ENCODE measurements at places on chromosomes 7 and 10.

DNA sequence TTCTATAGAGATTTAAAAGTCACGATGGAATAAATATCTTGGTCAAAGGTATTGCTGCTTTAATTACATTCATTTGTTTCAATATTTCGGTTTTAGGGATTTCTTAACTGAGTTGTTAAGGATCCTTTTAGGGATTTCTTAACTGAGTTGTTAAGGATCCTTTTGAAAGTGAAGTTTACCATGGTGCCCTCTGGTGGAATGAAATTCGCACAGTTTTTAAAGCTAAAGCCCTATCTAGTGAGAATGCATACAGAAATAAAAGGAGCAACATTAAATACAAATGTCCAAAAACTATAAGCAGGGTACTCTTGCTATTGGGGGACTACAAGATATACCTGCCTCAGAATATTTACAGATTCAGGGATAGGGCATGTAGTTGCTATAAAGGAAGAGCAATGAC, 193.7 kb downstream of the RNLS start:
- no peak overlapping the region for H3K27ac ChIP-seq
- no peaks in the 10 kb centered on the region for H3K27me3 ChIP-seq
- H3K4me3 ChIP-seq, result no peak overlapping the region
- peaks cover 21% of the 10 kb centered on the region for H3K4me1 ChIP-seq

- H3K27ac ChIP-seq, result no peak overlapping the region
- DNase-seq, result no peak
- H3K4me3 ChIP-seq, result no peak overlapping the region
- H3K4me1 ChIP-seq, result peaks cover 7% of the 10 kb centered on the region
- no peaks in the 10 kb centered on the region for H3K27me3 ChIP-seq
- peaks cover 25% of the 10 kb centered on the region for H3K36me3 ChIP-seq
Measured at GRCh38 chr10:98242823-98243222, 25.2 kb downstream of the LOXL4 start.

GRCh38 chr7:134741907-134742635, 37.4 kb upstream of the CALD1 start:
- no peaks in the 10 kb centered on the region for H3K36me3 ChIP-seq
- no peak overlapping the region for H3K4me3 ChIP-seq
- H3K27me3 ChIP-seq, result peaks cover 11% of the 10 kb centered on the region
- H3K27ac ChIP-seq, result no peak overlapping the region
- no peak for DNase-seq

DNA sequence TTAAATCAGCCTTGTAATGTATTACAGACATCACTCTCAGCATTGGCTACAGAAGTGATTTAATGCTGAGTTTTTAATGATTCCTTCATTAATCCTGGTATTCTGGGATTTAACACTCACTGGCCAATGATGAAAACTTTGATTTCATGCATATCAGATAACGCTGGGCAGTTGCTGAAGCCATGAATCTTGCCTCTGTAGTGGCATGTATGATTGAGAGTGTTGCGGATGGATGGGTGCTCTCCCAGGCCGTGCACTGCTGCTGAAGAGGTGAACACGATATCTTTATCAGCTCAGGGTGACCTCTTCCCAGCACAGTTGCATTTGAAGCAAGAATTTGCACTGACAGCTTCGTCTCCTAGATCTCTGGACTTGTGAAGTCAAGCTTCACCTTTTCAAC, 168.7 kb downstream of the LRRC4 start:
- peaks cover 16% of the 10 kb centered on the region for H3K36me3 ChIP-seq
- H3K4me1 ChIP-seq, result peaks cover 45% of the 10 kb centered on the region
- H3K27me3 ChIP-seq, result peaks cover 5% of the 10 kb centered on the region
- H3K27ac ChIP-seq, result no peak overlapping the region
- DNase-seq, result no peak

- no peaks in the 10 kb centered on the region for H3K36me3 ChIP-seq
- H3K27me3 ChIP-seq, result no peaks in the 10 kb centered on the region
- H3K4me1 ChIP-seq, result no peaks in the 10 kb centered on the region
- no peak overlapping the region for H3K4me3 ChIP-seq
- DNase-seq, result no peak
Measured at GRCh38 chr7:28725911-28726310, 232.2 kb downstream of the TRIL start.

GRCh38 chr10:117444497-117445040, 69.3 kb upstream of the PDZD8 start:
- H3K36me3 ChIP-seq, result no peaks in the 10 kb centered on the region
- H3K4me1 ChIP-seq, result peaks cover 10% of the 10 kb centered on the region
- DNase-seq, result no peak
- no peak overlapping the region for H3K27ac ChIP-seq
- H3K27me3 ChIP-seq, result peaks cover 6% of the 10 kb centered on the region

DNA sequence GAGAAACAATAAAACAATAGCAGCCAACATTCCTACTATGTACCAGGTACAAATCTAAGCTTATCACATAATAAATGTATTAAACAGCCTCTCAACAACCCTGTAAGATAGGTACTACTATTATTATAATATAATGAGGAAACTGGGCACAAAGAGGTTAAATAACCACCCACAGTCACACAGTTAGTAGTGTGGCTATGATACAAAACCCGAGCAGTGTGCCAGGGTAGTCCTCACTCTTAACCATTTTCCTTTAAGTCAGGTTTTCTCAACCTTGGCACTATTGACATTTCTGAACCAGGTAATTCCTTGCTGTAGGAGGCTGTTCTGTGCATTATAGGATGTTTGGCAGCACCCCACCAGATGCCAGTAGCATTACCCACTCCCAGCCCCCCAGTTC, 48.8 kb downstream of the DNAJC1 start:
- no peak for DNase-seq
- no peaks in the 10 kb centered on the region for H3K36me3 ChIP-seq
- peaks cover 10% of the 10 kb centered on the region for H3K4me1 ChIP-seq
- H3K4me3 ChIP-seq, result no peak overlapping the region
- no peak overlapping the region for H3K27ac ChIP-seq

DNA sequence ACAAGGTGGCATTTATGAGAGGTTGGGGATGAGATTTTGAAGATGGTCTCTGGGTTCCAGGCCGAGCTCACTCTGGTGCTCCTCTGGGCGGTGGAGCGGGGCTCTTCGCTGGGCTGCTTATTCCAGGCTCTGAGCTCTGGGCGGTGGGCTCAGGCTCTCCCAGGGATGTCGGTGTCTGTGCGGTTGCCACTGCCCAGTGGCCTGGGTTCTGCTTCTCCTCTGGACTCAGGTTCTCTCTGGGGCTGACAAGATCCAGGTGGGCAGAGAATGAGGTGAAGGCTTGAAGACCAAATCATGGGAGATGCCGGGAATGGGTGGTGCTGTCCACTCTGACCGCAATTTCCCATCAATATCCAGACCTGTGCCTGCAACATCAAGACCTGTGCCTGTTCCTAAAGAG, 40.6 kb downstream of the RBAK start:
- H3K4me3 ChIP-seq, result no peak overlapping the region
- no peaks in the 10 kb centered on the region for H3K36me3 ChIP-seq
- DNase-seq, result no peak
- no peak overlapping the region for H3K27ac ChIP-seq
- H3K4me1 ChIP-seq, result no peaks in the 10 kb centered on the region

DNA sequence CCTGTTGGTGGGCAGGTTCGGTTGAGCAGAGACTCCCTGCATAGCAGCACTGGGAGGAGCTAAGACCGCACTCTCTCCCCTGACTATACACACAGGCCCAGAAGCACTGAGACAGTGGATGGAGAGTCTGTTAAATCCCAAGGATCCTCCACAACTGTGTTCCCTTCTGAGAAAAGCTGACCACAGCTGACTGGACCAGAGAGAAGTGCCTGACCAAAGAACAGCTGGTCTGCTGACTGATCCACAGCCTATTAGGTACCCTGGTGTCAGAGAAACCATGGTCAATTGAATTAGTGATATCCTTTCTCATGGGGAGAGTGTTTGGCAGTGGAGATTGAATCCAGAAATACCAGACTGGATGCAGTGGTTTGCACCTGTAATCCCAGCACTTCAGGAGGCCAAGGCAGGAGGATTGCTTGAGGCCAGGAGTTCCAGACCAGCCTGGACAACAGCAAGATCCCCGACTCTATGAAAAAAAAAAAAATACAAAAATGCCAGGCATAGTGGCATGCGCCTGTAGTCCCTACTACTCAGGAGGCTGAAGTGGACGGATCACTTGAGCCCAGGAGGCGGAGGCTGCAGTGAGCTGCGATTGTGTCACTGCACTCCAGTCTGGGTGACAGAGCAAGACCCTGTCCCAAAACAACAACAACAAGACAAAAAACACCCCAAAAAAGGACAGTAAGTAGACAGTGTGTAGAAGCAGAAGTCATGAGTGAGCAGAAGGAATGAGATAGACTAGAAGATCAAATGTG, 25.6 kb downstream of the STYXL1 start:
- H3K36me3 ChIP-seq, result peaks cover 15% of the 10 kb centered on the region
- H3K27me3 ChIP-seq, result no peaks in the 10 kb centered on the region
- no peak overlapping the region for H3K27ac ChIP-seq
- H3K4me3 ChIP-seq, result no peak overlapping the region

- peak overlapping the region; percentile 44 for H3K27ac ChIP-seq
- DNase-seq, result peak; percentile 69
- no peaks in the 10 kb centered on the region for H3K4me1 ChIP-seq
- peaks cover 4% of the 10 kb centered on the region for H3K27me3 ChIP-seq
- no peak overlapping the region for H3K4me3 ChIP-seq
Measured at GRCh38 chr10:128035557-128035973, 90.7 kb downstream of the MKI67 start.

DNA sequence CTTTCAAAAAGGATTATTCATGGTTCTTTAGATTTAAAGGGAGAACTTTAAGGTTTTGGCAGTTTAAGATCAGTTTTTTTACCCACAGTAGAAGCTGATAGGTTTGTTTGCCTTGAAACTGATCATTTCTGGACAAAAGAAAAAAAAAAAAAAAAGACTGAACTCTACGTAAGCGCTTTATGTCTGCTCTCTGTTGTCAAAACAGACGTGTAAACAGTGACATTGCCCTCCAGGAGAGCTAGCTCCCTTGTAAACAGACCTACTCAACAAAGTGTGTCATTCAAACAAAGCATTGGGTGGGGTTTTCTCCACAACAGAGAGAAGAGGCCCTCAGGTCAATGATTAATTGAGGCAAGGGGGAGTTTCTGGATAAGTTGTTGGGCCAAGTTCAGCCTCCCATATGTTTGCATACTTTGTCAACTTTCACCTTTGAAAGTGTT, 568.1 kb upstream of the LRRN3 start:
- no peak overlapping the region for H3K27ac ChIP-seq
- no peaks in the 10 kb centered on the region for H3K27me3 ChIP-seq
- no peak for DNase-seq
- H3K4me1 ChIP-seq, result no peaks in the 10 kb centered on the region
- no peak overlapping the region for H3K4me3 ChIP-seq
- peaks cover 3% of the 10 kb centered on the region for H3K36me3 ChIP-seq

- peak overlapping the region; percentile 89 for H3K27ac ChIP-seq
- H3K36me3 ChIP-seq, result no peaks in the 10 kb centered on the region
- H3K4me3 ChIP-seq, result no peak overlapping the region
- H3K27me3 ChIP-seq, result peaks cover 6% of the 10 kb centered on the region
Measured at GRCh38 chr10:478471-479245, 210.8 kb downstream of the DIP2C start.

GRCh38 chr10:61784354-61785133, 117.0 kb upstream of the ARID5B start:
- H3K36me3 ChIP-seq, result no peaks in the 10 kb centered on the region
- no peaks in the 10 kb centered on the region for H3K27me3 ChIP-seq
- peaks cover 24% of the 10 kb centered on the region for H3K4me1 ChIP-seq

DNA sequence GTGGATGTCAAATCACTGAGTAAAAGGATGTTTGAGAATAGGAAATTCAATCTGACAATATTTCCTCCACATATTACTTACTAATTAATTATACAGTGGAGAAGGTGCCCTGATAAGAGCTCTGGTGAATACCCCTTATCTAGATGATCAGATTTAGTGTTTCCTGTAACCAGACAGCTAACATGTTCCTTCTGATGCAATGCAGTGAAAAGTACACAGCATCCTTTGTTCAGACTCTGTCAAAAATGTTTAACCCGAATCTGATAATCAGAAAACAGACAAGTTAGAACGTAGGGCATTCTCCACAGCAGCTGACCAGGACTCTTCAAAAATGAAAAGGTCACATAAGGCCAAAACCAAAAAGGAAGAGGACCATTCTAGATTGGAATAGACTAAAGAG, 46.2 kb downstream of the WDR11 start:
- H3K36me3 ChIP-seq, result peaks cover 51% of the 10 kb centered on the region
- H3K27ac ChIP-seq, result no peak overlapping the region
- H3K4me1 ChIP-seq, result no peaks in the 10 kb centered on the region

DNA sequence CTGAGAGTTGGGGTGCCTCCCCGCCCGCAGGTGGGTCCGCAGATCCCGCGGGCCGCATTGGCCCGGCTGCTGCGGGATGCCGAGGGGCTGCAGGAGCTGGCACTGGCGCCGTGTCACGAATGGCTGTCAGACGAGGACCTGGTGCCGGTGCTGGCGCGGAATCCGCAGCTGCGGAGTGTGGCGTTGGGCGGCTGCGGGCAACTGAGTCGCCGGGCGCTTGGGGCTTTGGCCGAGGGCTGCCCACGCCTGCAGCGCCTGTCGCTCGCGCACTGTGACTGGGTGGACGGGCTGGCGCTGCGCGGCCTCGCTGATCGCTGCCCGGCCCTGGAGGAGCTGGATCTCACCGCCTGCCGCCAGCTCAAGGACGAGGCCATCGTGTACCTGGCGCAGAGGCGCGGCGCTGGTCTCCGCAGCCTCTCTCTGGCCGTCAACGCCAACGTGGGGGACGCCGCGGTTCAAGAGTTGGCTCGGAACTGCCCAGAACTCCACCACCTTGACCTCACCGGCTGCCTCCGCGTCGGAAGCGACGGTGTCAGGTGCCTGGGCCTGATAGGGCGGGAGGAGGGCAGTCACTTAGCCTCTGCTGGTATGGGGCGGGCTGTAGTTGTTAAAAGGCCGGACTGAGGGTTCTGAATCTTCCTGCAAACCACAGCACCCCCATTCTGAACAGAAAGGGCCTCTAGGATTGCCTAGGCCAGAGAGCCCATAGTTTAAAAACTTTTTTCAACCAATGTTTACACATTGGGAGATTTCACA, 1.3 kb downstream of the FBXL15 start:
- H3K36me3 ChIP-seq, result peaks cover 4% of the 10 kb centered on the region
- H3K4me3 ChIP-seq, result peak overlapping the region; percentile 94
- peaks cover 23% of the 10 kb centered on the region for H3K27me3 ChIP-seq

DNA sequence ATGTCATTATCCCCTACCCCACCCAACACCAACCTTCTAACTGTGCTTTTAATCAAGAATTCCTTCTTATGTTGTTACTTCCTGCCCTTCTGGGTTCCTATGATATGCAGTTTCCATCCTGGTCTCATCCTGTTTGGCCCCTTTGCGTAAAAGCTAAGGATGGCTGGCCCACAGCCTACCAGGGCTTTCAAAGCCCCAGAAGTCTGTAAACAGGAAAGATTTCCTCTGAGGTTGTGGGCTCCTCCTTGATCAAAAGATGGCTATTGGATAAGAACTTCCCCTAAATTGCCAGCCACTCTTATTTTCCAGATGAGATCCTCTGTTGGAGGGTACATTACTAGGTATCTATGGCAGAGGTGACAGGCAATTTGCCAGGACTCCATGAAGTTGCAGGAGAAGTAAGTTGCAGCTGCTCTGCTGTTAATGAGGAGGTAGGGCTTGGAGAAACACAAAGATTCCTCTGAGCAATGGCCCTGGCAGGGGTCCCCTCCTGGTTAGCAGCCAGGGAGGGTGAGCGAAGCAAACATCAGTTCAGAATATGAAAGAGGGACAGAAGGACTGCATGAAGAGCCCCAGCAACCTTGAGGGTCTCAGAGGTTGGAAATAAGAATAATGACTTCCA, 32.1 kb downstream of the NRP1 start:
- no peaks in the 10 kb centered on the region for H3K4me1 ChIP-seq
- H3K27me3 ChIP-seq, result peaks cover 7% of the 10 kb centered on the region
- H3K27ac ChIP-seq, result no peak overlapping the region
- DNase-seq, result no peak

Data from immature natural killer cell (primary cell).